ENCODE measurements at places on chromosomes 2 and 18.

GRCh38 chr2:118251427-118251826, 163.2 kb downstream of the INSIG2 start:
- no peak for DNase-seq

DNA sequence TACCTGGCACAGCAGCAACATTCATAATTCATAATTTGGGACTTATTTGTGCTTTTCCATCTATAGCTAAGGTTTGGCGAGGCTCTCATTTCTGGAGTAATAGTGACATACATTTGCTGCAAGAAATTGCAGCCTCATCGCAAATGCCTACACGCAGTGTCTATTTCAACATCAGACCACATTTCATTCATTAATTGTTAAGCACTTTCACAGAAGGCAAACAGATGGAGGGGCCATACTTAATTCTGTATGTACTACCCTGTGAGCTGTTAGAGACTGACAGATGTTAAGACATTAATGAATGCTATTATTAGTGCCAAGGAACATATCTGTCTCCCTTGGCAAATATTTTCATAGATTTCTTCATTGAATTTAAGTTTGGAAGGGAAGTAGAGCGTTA, 125.7 kb downstream of the UXS1 start:
- DNase-seq, result no peak

DNA sequence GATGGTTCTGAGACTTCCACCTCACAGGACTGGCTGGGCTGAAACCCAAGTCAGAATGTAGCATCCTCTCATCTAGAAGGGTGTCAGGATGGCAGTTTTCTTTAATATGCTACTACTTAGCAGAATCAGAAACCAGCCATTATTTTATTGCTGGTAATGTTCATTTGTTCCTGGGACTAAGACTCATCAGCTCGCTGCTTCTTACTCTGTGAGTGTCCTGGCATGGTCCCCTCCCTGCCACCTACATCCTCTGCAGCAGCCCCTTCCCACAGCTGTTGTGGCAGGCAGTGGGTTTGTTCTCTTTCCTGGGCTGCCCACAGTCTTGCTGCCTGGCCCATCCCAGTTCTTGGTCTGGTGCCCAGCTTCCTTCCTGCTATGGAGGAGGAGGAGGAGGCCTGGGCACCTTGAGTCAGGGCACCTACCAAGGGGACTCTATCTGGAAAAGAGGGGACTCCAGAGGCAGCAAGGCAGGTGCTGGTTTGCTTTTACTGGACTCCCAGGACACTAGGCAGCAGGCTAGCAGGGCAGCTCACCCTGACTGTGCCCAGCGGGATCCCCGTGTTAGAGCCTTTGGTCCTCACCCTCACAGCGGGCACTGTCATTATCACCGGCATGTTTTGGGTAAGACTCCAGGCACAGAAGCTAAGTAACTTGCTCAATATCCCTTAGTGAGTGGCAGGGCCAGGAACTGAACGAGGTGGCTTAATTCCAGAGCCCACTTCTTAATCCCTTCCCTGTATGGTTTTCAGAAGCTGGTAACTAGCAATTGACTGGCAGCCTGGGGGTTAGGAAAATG, 62.1 kb downstream of the LRRFIP1 start:
- DNase-seq, result no peak

DNA sequence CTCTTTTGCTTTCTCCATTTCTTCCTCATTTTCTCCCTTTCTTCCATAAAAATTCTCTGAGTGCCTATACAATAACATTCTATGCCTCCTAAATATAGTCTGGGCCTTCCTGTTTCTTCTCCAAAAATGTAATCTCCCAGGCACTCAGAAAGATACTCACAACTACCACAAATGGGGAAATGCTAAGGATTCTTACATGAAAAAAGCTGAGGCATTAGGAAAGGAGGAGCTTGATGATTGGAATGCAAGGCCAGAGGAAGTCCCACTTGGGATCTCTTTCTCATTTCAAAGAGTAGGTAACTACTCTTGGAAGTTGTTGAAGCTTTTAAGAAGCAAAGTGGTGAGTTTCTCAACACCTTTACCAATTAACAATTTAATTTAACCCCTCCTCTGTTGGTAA, 3.4 kb downstream of the VSNL1 start:
- no peak for DNase-seq

DNA sequence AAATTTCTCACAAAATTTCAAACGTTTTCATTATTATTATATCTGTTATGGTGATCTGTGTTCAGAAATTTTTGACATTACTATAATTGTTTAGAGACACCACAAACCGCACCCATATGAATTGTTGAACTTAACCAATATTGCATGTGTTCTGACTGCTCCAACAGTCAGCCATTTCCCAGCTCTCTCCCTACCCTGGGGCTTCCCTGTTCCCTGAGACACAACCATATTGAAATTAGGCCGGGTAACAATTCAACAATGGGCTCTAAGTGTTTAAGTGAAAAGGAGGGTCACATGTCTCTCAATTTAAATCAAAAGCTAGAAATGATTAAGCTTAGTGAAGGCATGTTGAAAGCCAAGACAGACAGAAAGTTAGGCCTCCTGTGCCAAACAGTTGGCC, 424.0 kb downstream of the DSC3 start:
- no peak for DNase-seq

Data from HS-5 (cell line).